Inflammatory macrophage (primary cell): ENCODE measurements at places on chromosomes 5 and 9.
A peak's percentile ranks its signal among the peaks of the same experiment; 100 is the strongest.

GRCh38 chr5:131944702-131945550 is 537 bp downstream of the MEIKIN start:
- DNase-seq, result peak; percentile 75

- no peak for DNase-seq
Observed at GRCh38 chr9:17719053-17719452, 140.2 kb downstream of the SH3GL2 start.

DNA sequence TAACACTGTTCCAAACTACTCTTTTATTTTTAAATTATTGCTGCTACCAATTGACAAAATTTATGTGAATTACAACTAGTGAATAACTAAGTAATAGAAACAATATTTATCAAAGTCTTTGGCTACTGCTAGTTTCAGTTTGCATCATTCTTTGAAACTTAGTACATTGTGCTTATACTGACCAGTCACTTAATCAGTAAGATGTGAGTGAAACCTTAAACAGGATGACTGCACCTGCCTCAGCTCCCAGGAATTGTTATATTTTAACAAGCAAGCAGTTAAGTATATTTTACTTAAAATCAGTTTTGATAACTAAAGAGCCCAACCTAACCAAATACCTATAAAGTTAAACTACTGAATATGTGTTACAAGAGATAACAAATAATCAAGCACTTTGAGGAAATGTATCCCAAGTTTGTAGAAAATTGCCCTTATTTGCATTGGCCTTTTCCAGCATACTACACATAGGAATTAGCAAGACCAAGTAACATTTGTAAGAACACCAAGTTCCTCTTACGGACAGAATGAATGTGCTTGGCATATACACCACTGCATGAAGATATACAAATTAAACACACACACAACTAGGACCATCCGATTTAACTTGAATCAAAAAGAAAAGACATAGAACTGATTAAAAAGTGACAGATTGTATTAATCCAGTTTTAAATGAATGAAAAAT is 545.5 kb upstream of the DAB2 start:
- DNase-seq, result no peak

DNA sequence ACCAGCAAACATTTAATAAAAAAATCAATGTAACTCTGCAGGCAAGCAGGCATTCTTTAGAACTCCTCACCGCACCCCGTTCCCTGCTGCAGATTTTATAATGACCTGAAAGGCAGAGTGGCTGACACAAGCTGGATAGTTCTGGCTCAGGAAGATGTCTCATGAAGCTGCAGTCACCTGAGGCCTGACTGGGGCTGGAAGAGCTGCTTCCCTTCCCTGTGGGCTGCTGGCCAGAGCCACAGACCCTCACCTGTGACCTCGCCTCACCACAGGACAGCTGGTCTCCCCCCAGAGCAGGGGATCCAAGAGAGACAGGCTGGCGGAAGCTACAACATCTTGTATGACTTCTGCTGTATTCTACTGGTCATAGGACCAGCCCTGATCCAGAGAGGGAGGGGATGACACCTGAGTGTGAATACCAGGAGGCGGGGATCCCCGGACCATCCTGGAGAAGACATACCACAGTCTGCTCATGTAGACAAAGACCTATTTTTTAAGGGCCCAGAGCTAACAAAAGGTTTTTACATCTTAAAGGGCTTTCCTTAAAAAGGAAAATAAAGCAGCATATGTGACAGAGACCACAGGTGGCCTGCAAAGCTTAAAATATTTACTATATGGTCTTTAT is 43.9 kb downstream of the RAPGEF1 start:
- no peak for DNase-seq

DNA sequence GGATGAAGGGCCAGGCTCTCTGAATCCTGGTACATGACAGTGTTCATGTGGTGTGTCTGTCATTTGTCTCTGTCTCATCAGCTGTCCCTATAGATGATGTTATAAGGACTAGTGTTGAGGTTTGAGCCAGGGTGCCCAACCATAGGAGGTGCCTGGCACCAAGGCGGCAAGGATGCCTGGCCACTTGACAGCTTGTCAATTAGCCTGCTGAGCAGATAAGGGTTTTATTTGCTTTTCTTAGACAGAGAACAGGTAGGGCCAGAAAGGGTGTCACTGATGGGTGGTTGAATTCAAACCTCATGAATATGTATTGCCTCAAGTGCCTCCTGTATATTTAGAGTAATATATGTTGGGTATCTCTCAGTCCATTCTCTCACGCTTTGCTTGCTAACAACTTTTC is 30.1 kb upstream of the AUH start:
- DNase-seq, result no peak

DNA sequence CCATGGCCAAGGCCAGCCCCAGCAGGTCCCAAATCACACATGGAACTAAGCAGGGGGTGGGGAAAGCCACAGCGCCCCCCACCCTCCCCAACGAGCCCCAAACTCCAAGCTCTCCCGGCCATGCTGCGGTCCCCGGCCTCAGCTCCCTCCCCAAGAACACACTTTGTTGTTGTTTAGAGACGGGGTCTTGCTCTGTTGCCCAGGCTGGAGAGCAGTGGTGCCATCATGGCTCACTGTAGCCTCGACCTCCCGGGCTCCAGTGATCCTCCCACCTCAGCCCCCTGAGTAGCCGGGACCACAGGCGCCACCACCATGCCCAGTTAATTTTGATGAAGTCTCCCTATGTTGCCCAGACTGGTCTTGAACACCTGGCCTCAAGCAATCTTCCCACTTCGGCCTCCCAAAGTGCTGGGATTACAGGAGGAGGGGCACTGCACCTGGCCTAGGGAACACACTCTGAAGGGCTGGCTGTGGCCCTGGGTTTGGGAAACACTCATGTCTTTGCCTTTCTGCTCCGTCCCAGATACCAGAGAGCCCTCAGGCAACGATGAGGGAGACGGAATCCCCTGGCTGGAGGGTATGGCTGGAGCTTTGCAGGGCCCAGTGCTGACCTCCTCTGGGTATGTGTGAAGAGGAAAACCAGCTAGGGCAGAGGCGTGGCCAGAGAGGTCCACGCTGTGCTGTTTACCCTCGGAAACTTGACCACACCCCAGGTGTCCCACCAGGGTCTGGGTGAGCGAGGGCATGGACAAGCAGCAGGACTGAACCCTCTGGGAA is 53.2 kb upstream of the UBAC1 start:
- DNase-seq, result no peak

DNA sequence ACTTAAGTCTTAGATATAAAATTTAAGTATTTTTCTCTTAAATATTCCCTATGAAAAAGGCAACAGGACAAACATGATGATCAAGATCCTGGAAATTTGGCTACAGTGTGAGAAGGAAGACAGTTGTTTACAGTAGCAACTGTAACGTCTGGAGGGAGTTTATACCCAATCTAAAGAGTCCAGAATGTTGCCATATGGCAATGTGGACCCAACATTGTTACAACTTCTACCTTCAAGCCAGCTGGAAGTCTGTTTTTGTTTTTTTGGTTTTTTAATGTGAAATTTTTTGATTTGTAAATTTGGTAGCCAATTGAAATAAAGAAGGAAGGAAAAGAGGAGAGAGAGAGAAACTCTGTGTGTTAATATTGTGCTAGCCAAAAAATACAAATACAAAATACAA is 233.4 kb downstream of the CHSY3 start:
- no peak for DNase-seq

GRCh38 chr5:58064801-58065200 is 395.1 kb downstream of the PLK2 start:
- DNase-seq, result no peak
